ENCODE measurements at places on chromosomes 1 and 21. TPM values are rescaled to one million over a fixed set of nuclear protein-coding genes. Genes with fewer than 3 reads are reported as not detected.

HAO2 gene
- not detected for polyA plus RNA-seq

COA7 gene
- polyA plus RNA-seq = 7.2 TPM

ZNF648 gene
- polyA plus RNA-seq = not detected

S100A5 gene
- 1.4 TPM for polyA plus RNA-seq

CATSPERE gene
- 0.23 TPM for polyA plus RNA-seq

CFHR4 gene
- not detected for polyA plus RNA-seq

KANK4 gene
- polyA plus RNA-seq = not detected

SERPINC1 gene
- polyA plus RNA-seq = not detected

DNAJC11 gene
- polyA plus RNA-seq = 25.9 TPM
